Stimulated activated naive CD8-positive, alpha-beta T cell treated with anti-CD3 and anti-CD28 coated beads, Interleukin-15, Interleukin-2, amounts not matched to agents 100 U/mL and 50 U/mL, for 24 hours (primary cell): ENCODE measurements at places on chromosomes 1 and 21.

DNA sequence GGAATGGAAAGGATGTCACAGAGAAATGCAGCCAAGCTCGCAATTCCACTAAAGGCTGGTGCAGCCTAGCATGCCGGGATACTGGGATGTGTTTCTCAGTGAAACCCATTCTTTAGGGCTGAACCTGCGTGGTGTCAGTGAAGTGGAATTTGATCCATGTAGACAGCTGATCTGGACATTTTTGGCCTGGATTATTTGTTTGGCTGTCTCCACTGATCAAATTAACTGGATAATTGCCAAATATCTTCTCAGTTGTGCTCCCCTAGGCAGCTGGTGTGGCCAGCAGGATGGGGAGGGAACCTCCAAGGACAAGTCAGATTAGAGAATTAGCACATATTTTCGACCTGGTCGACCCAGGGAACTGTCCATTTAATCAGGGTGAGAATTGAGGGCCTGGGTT, 318.4 kb downstream of the RPS6KC1 start:
- DNase-seq = no peak

DNA sequence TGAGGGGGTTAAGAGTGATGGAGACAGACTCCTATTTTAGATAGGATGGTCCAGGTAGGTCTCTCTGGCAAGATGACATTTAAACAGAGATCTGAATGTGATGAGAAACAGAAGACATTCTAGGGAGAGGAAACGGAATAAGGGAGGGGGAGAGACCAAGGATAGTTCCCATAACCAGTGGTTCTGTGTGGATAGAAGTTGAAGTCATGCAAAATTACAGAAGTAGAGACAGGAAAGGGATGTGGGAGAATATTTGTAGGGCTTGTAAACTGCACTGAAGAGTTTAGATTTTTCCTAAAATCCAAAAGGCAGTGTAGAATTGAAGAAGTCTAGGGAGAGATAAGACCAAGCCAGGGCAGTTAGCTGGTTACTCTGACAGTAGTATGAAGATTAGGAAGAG, 200.6 kb downstream of the GRIK1 start:
- no peak for DNase-seq

- peak; percentile 35 for DNase-seq
Observed at GRCh38 chr1:28249013-28249865, 10.1 kb upstream of the SESN2 start.

DNA sequence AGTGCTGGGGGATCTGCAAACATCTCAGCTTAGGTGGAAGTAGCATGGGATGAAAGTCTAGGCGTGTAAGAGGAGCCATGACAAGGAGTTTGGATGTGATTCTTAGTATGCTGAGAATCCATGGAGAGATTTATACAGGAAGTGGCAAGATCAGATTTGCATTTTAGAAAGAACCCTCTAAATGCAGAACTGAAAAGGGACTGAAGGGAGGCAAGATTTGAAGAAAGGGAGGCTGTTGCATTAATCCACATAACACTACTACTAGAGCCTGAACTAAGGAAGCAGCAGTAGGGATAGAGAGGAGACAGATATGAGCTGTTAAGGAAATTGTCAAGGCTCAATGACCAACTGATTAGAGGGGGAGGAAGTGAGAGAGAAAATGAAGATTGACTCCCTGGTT, 9.8 kb downstream of the C1orf74 start:
- DNase-seq = no peak

DNA sequence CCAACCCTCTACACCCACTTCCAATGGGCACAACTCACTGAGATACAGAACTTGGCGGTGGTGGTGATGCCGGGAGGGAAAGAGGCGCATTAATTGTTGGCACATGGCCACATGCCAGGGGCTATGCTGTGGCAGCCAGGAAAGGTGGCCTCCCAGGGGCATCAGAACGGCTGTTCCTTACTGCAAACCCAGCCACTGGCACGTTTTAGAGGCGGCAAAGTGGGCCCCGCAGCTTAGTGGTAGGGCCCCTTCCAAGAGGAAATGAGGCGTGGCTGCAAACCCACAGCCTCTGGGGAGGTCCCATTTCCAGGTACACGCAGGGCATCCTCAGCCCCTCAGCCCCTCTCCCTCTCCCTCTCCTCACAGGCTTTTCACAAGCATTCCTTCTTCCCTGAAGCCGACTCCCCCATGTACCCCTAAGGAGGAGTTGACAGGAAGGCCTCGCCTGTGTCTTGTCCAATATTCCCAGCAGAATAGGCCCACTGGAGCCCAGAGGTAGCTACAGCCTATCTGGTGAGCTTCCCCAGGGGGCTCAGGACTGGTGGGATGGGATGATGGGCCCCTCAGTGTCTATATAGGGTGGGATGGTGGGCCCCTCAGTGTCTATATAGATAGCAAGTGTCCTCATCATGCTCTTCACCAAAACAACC, 166.2 kb downstream of the CLIC6 start:
- DNase-seq = peak; percentile 33

DNA sequence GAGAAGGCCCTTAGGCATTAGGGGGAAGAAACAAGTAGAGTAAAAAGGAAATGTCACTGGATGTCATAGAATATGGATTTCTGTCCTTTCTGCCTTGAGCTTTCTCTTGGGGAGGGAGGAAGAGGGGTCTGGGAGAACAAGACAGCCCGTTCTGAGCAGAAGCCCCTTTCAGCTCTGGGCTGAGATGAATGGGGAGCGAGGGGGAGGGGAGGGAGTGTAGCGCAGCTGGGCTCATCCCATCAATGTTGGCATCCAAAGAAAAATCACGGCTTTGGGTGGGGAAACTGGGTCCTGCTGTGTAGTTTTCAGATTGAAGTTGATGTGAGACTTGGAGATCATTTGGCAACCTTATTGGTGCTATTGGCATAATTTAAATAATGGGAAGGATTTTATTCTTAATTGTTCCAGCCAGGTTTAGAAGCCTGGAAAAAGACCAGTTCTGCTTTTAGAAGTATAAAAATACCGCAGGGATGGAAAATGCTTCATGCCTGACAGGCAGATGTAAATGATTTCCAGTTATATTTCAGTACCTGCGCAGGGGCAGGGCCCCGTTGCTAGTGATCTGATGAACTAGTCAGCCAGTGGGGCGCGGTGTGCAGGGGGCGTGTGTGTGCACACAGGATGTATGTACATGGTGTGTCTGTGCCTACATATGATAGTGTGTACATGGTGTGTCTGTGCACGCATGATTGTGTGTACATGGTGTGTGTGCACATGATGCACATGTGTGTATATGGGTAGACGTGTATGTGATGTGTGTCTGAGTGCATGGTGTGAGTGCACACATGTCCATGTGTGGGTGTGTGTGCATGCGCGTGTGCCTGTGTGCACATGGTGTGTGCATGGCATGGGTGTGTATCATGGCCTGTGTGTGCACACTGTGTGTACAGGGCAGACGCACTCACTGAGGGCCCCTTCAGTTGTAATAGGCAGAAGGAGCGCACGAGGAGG, 36.0 kb downstream of the ABCG1 start:
- no peak for DNase-seq

GRCh38 chr1:37363535-37363934, 110.8 kb upstream of the ZC3H12A start:
- DNase-seq = no peak

DNA sequence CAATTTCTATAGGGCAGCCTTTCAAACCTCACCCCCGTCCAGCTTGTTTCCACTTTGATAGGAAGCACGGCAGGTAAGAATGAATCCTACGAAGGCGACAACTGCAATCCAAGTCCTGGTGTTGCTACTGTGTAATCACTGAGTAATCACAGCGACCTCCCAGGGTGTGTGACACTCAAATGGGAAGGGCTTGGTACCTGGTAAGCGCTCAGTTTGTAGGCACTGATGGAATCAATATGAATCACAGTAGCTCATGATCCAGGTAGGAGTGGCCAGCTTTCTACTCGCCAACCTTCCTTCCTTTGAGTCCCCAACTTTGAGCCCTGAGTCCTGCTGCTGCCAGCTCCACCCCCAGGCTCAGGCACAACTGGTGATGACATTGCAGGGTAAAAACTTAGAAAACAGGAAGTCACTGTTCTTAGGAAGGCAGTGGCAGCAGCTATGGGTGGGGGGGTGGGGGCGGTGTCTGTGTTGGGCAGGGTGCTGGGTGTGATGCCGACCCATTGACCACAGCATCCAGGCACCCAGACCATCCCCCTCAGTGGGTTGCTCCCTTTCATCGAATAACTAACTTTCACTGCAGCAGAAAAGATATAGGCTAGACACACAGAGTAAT, 70.7 kb downstream of the CD247 start:
- DNase-seq = peak; percentile 71

DNA sequence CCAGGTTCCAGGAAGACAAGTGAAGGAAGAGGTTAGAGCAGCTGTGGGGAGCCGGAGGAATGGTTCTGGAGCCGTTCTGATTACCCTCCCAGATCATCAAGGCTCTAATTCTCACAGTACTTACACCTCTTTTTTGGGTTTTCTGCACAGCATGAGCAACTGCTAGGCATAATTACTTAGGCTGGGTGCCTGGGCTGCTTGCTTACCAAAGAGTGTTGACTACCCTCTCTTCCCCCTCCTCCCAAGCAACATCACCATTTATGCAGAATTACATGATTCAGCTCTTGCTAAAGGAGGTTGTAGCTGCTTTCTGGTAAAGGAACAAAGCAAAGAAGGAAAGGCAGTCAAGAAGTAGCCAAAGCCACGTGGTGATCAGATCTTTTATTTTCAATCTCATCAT, 397.2 kb downstream of the KCNH1 start:
- no peak for DNase-seq

GRCh38 chr1:220269036-220269435, 3.2 kb downstream of the RAB3GAP2 start:
- no peak for DNase-seq

DNA sequence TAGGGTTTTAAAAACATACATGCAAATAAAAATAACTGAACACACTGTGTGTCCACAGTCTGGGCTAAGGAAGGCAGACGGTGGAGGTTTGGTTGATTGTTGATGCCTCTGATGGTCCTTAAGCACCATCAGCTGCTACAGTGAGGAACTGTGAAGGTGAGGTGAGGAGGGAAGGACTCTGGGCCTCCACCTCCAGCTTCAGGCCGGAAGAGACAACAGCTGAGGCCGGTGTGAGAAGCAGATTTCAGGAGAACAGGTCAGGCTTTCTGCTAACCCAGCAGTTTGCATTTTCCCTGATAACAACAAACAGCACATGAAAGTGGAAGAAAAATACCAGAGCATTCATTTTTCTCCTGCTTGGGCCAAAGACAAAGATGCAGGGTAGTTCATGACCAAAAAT, 189.9 kb upstream of the AJAP1 start:
- DNase-seq = no peak

GRCh38 chr1:175717610-175718540, 25.5 kb downstream of the TNR start:
- no peak for DNase-seq

DNA sequence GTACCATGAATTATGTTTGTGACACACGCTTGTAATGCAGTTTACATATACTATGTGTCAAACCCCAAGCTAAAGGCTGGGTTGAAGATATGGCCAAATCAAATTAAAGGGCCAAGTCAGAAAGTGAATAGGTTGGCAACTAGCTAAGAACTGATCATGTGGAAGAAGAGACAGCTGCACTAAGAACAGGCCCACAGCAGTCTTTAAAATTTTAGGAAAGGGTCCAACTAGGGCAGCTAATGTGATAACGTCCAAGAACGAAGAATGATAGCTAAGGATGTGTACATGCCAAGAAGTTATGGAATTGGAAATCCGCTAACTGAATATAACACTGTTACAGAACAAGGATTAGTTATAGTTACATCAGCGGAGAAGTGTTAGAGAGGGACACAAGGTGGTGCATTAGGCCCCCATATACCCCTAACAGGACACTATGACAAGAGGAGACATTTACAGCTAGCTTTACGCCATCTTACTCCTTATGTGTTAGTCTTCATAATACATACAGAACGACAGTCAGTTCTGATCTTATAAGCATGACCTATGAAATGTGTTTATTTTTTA, 6.5 kb upstream of the RNF2 start:
- DNase-seq = no peak

DNA sequence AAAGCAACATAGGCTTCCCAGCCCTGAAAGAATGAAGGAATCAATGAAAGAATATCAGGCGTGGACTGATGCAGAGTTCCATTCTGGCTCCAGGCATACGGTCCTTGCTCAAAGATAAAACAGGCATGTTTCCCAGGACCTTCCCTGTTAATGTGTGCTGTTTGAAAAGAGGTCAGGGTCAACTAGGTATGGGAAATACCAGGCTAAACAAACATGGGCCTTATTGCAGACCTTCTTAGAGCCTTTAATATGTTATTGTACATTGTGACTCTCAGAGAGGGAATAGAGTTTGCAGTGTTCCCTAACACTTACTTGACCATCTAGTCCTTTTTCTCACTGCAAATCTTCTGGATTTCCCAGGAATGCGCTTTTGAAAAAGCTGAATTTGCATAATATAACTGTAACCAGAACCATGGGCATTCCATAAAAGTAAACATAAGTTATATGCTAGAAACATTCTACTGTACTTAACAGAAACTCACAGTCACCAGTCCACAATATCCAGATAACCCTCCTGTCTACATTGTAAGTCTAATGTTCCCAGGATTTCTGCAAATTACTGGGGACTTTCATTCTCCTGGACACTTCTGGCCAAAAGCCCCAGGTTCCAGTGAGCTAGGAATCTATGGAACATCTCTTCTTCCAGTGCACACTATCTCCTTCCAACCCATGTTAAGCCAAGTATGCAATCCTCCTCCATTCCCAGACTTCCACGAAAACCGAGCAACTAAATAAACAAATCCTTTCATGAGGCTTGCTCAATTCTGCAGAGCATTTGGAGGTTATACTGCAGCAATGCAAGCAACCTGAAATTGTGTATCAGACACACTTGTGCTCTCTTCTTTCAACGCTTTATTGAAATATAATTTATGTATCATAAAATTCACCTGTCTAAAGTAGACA, 486.6 kb downstream of the SETD4 start:
- no peak for DNase-seq
